ENCODE measurements at places on chromosomes 4 and X. TPM values are rescaled to one million over a fixed set of nuclear protein-coding genes. Genes with fewer than 3 reads are reported as not detected.

DNA sequence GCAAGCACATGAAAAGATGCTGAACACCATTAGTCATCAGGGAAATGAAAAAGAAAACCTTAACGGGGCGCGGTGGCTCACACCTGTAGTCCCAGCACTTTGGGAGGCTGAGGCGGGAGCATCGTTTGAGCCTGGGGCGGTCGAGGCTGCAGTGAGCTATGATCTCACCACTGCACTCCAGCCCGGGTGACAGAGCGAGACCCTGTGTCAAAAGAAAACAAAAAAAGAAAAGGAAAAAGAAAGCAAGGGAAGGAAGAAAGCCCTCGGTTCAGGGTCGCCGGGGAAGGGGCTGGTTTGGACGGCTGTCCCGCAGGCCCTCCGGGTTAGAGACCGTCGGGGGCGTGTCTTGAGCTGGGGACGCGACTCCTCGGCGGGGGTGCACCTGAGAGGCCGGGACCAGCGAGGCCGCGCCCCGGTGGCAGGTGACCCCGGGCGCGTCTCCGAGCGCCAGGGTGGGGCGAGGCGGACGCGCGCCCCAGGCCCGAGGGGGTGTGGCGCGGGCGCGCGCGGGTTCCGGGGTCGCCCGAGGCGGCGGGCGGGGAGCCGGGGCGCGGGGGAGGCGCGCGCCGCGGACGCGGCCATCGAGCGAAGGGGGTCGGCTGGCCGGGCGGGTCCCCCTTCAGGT lies 478 bp upstream of the PLXNA3 start:
- peak overlapping the region; percentile 80 for H3K4me3 ChIP-seq
- peaks cover 6% of the 10 kb centered on the region for H3K27me3 ChIP-seq

- H3K4me1 ChIP-seq = no peaks in the 10 kb centered on the region
- DNase-seq = no peak
- no peak overlapping the region for H3K27ac ChIP-seq
- no peaks in the 10 kb centered on the region for H3K36me3 ChIP-seq
- H3K27me3 ChIP-seq = no peaks in the 10 kb centered on the region
These were observed 274.3 kb upstream of the TACR3 start for GRCh38 chr4:103994059-103994458.

GRCh38 chr4:156312261-156312847 lies 358.7 kb upstream of the CTSO start:
- DNase-seq = no peak
- no peaks in the 10 kb centered on the region for H3K36me3 ChIP-seq
- no peaks in the 10 kb centered on the region for H3K4me1 ChIP-seq
- no peak overlapping the region for H3K4me3 ChIP-seq
- no peaks in the 10 kb centered on the region for H3K27me3 ChIP-seq
- H3K27ac ChIP-seq = no peak overlapping the region

KCTD8 gene
- total RNA-seq = 1.9 TPM

- peaks cover 14% of the 10 kb centered on the region for H3K27me3 ChIP-seq
- no peak for DNase-seq
- H3K36me3 ChIP-seq = no peaks in the 10 kb centered on the region
- peak overlapping the region; percentile 85 for H3K27ac ChIP-seq
These were observed 579 bp downstream of the OGT start for GRCh38 chrX:71533516-71533850.

GRCh38 chr4:76035141-76035540 lies 729 bp downstream of the CXCL11 start:
- H3K4me1 ChIP-seq = no peaks in the 10 kb centered on the region
- H3K27ac ChIP-seq = no peak overlapping the region
- H3K36me3 ChIP-seq = no peaks in the 10 kb centered on the region
- H3K27me3 ChIP-seq = no peaks in the 10 kb centered on the region
- H3K4me3 ChIP-seq = no peak overlapping the region

DCUN1D4 gene
- total RNA-seq = 57.4 TPM

DNA sequence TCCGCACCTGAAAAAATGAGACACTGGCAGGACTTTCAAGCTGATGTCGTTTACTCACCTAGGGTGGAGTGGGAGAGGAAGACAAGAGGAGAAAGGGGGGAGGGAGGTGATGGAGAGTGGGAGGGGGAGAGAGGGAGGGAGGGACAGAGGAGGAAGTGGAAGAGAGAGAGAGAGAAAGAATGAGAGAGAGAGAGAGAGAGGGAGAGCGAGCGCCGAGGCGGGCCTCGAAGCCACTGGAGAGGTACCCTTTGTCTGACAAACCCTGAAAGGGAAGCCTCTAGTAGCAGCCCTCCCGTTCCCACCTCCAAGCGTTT lies 296 bp upstream of the ADGRL3 start:
- DNase-seq = no peak
- H3K36me3 ChIP-seq = no peaks in the 10 kb centered on the region
- peaks cover 3% of the 10 kb centered on the region for H3K27me3 ChIP-seq
- peak overlapping the region; percentile 66 for H3K4me3 ChIP-seq
- H3K4me1 ChIP-seq = no peaks in the 10 kb centered on the region

DNA sequence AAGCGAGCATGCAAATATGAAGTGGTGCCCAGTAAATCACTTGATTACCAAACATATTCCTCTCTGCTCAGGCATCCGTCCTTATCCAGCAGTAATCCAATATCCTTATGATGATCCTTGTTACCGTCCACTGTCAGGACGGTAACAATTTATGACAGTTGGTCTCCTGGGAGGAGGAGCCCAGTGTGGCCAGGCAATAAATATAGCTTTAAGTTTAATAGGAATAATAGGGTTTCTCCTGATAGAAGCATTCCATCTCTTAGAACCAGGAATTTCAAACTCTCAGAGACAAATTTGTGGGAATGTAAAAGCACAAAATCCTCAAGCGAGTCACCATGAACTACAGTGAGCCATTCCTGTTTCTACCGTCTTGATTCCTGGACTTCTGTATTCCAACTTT lies 171.2 kb upstream of the IL15 start:
- no peaks in the 10 kb centered on the region for H3K4me1 ChIP-seq
- no peak for DNase-seq
- no peaks in the 10 kb centered on the region for H3K27me3 ChIP-seq
- H3K4me3 ChIP-seq = no peak overlapping the region
- H3K36me3 ChIP-seq = no peaks in the 10 kb centered on the region

GRCh38 chr4:56530269-56531148 lies 24.9 kb downstream of the ARL9 start:
- H3K4me1 ChIP-seq = no peaks in the 10 kb centered on the region
- H3K4me3 ChIP-seq = peak overlapping the region; percentile 69
- H3K27ac ChIP-seq = no peak overlapping the region
- no peaks in the 10 kb centered on the region for H3K36me3 ChIP-seq
